ENCODE measurements at places on chromosomes 3 and 15.

DNA sequence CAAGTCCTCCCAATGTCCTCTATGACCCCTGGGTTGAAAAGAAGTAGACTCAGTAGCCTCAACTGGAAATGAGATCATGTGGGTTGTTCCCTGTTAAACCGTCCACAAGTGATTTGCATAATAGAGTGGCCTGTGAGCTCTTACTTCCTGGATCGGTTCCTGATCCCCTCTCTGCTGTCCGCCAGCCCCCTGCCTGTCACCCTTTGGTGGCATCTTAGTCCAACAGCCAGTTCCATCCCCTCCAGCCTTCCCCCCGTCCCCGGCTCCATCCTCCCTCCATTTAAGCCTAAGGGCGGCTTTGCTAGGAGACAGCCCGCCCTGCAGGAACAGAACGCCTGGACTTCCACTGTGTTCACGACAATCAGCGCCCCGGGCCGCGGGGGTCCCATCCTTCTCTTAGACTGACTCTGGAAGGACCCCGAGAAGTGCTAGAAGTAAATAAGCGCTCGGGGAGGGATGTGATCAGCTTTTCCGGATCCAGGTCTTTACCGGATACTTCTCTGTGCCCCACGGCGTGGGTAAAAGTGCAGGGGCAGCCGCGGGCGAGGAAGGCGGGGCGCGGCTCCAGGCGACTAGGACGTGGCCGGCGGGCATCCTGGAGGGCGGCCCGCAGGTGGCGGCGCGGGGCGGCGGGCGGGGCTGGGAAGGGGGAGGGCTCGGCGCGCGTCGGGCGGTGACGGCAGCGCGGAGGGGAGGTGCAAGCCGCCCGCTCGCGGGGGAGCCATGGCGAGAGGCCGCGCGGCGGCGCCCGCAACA lies 51.2 kb upstream of the ULK4 start:
- DNase-seq: no peak

DNA sequence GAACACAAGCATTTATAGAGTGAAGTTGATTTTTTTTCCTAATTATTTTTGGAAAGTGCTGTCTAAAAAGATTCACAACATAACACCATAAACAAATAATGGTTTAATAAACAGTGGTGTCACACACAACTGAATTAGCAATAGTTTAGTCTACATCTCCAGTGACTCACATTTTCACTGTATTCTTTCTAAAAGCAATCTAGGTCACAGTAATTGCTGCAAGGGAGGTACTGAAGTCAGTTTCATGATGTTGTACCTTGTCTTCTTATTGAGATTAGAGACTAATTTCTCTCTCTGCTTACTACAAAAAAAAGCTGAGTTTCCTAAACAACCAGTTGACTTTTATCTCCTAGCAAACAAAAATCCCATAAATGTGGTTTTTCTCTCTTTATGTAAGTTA lies 29.6 kb downstream of the PLSCR4 start:
- no peak for DNase-seq

DNA sequence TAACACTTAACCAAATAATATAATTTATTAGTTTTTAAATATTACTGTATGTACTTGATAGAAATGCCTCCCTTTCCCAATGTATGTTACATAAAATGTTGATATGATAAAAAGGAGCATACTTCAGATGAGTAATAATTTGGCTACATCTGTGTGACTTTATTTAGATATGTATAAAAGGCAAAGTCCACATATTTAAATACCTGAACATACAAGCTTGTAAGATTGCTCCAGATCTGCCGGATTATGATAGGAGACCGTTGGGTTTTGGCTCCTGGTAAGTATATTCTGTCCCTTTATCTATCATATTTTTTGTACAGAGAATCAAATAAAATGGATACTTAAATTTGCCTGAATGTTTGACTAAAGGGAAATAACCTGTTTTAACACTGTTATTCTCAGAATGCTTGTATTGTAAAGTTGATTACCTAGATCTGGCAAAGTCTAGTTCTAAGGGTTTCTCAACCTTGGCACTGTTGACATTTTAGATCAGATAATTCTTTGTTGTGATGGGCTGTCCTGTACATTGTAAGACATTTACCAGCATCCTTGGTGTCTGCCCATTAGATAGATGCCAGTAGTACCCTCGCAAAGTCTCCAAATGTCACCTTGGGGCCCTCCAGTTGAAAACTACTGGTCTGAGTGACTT lies 38.5 kb downstream of the LRCH3 start:
- no peak for DNase-seq

DNA sequence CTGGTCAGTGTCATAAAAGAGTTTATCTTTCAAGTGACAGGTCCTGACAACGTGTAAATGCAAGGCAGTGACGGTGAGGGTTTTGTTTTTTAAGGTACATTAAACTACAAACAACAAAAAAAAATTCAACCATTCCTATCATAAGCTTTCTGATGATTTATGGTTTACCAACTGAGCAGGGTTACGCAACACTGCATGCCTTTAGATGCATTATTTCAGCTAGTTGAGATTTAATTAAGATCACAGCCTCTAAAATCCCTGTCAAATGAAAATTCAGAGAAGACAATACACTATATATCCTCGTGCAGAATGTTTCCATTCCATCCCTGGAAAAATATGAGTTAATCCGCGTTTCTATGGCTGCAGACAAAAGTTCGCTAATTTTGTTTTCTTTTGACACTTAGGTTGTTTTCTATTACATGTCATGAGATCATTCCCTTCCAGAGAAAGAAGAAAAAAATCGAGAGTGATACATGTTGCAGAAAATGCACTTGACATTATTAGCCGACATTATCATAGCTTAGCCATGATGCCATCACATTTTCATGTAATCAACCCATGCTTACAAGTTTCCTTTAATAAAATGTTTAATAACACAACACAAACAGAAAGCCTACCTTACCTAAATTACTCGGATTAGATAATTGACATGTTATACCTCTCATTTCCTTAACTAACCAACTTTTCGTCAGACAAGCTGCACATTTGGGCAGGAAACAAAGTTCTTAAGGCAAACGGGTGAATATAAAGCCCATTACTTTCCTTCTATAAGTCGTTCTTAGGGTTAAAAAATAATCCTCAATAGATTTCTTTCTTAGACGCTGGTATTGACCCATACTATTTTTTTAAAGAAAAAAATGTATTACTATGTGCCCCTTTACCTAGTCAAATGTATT lies 521.2 kb downstream of the FOXP1 start:
- no peak for DNase-seq

- no peak for DNase-seq
Observed at GRCh38 chr15:62165793-62166375, 799 bp upstream of the C2CD4B start.
